ENCODE measurements at places on chromosomes 7 and 10.

DNA sequence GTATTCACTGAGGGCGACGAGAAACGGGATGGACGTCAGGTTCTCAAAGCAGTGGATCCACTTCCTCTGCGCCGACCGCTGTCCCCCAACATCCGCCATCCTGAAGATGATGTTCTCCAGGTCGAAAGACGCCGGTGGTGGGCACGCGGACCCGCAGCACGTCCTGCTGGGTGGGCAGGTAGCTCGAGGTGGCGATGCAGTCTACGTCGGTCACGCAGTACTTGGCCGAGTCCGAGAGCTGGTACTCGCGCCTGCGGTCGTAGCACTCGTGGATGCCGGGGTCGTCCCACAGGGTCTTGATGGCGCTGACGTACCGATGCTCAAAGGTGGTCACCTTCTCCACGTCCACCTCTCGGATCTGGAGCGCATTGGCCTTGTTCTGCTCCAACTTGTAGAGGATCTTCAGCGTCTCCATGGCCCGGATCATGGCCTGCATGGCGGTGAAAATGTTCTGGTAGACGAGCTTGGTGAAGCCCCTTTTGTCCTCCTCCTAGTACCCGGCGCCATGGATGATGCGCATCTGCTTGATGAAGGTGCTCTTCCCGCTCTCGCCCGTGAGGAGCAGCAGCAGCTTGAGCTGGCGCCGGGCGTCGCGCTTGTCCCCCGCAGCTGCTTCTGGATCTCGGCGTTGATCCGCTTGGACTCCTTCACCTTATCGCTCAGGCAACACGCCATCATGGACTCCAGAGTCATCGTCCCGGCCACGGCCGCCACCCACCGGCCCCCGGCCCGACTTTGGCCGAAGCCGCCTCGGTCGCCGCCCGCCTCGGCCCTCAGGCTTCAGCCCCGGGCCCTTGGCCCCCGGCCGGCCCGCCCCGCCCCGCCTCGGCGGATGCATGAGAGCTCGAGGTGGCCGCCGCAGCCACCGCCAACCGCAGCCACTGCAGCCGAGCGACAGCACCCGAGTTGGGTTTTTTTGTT lies 122.9 kb upstream of the KCTD7 start:
- no peak for DNase-seq

DNA sequence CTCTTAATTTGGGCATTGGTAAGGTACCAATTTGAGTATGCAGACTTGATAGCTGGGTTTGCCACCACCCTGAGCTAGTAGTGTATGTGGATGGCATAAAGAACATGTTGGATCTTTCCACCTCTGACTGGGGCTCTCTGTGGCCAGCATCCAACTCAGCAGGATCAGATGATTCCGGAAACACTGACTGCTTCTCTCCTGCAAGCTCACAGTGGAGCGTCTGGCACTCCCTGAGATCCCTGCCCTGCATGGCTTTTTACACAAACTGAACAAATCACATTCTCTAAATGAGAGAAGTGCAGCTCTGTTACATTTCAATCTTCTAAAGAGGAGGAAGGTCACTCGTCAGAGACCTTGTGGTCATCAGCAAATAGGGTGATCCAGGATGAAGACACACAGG lies 1057.5 kb downstream of the NRG3 start:
- peak; percentile 33 for DNase-seq

DNA sequence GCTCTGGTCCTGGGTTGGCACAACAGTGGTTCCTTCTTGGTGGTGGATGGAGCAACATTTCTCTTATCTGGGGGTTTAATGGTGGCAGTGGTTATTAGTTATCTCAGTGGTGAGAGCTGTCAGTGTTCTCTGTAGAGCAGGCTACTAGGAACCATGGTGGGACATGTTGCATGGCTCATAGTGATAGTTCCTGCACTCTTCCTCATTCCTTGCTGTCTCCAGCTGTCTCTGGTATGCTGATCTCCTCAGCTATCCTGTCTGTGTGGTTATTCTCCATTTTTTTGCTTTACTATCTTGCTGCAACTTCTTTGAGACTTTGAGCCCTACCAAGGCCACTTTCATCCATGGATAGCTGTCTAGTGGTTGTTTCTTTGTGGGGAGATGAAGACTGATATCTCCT lies 44.0 kb downstream of the CCDC7 start:
- DNase-seq: no peak

DNA sequence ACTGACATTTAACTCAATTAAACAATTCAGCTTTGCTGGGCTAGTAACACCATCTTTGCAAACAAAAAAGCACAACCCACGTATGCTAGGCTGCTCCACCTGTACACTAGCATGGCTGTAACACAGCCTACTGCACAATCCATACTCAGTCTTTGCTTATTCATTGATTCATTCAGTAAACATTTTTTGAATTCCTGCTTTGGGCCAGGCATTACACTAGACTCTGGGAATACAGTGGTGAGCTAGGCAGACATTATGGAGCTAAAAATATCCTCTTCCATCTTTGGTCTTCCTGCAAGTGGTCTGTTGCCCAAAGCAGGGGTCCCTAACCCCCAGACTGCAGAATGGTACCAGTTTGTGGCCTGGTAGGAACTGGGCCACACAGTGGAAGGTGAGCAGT lies 9.9 kb downstream of the CNNM1 start:
- no peak for DNase-seq

DNA sequence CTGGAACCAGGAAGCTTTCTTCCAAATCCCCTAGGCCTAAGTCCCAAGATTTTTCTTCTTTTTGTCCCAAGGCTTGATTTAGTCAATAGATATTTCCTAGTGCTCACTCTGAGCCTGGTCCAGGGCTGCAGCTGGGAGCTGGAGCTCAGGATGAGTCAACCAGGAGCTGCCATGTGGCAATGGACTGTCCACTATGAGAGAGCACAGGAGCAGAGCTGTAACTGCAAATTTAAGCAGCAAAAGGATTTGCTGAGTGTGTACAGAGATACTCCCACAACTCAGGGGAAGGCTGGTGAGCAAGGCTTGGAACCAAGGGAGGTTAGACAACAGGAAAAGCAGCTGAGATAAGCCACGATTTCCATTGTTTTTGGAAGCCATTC lies 92.1 kb upstream of the CXCL12 start:
- no peak for DNase-seq

DNA sequence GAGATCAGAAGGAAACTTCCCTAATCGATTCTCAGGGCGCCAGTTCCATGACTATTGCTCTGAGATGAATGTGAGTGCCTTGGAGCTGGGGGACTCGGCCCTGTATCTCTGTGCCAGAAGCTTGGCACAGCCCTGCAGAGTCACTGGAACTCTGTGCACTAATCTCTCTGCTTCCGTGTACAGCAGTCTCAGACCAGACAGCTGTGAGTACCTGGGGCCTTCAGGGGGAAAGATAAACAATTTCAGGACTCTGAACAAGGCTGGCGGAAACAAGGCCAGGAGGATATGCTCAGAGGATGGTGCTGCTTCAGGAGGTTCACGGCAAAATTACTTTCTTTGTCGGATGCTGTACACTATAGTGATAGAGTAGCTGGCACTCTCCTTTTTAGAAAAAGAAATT lies 131.7 kb upstream of the PRSS58 start:
- no peak for DNase-seq

- no peak for DNase-seq
Measured at GRCh38 chr7:11833431-11833830, 1.4 kb upstream of the THSD7A start.

- no peak for DNase-seq
Measured at GRCh38 chr7:1245524-1246050, 12.9 kb downstream of the UNCX start.

DNA sequence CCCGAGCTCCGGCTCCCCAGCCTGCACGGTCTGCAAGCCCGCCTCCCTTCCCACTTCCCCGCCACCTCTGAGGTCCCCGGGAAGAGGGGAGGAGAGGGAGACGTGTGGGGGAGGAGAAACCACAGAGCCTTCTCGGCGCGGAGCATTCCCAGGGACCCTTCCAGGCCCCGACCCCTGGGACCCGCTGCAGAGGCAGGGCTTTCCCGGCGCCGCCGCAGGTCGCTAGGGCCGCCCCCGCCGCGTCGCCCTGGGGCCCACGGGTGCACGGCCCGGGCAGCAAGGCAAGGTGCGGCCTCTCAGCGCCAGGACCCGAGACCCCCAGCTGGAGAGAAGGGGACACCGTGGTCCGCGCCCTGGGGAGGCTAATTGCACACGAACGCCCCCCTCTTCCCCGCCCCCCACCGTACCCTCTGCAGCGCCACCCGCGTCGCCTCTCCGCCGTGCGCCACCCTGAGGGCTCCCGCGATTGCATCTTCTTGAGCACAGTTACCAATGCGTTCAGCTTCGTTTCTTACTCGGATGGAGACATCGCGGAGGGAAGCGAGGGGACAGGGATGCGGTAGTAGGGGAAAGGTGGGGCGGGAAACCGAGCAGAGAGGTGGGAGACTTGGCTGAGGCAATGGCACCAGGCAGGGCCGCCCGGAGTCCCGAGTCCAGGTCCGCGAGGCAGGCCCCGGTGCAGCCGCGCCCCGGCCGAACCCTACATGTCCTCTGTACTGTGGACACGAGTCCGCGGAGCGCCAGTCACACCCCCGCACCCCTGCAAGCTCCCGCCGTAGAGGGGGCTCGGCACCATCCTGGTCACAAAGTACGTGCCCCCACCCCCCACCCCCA lies 28.9 kb downstream of the SKIDA1 start:
- DNase-seq: peak; percentile 53

- DNase-seq: no peak
Measured at GRCh38 chr10:78808736-78809367, 259.9 kb upstream of the ZMIZ1 start.

DNA sequence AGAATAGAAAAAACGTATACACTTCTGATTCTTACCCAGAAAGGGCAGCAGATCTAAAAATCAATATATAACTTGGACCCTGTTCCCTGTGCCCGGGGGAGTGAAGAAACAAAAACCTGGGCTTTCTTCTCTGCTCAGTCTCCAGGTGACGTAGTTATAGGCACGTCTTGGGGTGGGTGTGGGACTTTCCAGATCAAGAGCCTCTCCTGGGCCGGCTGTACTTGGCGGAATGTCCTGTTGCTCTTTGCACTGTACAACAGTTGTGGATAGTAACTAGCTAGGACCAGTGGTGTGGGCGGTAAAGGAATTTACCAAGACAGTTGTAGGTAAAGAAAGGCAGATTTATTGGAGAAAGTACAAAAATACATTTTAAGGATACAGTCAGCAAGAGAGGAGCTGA lies 40.4 kb upstream of the STEAP4 start:
- no peak for DNase-seq

DNA sequence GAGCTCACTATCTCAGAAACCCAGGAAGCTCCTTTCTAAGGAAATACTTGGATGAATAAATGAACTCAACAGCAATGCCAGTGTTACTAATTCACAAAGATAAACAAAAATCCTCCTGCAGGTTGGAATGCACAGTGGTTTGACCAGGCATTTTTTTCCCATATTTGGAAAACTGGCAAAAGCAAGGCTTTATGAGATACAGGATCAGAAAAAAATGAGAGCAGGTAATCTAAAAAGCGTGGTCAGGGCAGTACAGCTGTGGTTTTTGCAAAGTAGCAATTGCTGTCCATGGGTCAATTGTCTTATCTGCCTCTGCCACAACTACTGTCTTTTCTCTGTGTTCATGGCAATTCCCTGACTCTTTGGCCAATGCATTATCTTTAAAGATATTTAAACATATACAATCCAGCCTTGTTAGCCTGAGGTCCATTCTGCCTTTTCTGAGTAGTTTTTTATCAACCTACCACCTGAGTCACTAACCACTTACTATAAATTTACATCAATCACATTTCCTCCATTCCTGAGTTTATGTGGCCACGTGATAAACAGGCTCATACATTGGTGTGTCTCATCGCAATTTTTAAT lies 564.5 kb upstream of the IGFBP3 start:
- no peak for DNase-seq

DNA sequence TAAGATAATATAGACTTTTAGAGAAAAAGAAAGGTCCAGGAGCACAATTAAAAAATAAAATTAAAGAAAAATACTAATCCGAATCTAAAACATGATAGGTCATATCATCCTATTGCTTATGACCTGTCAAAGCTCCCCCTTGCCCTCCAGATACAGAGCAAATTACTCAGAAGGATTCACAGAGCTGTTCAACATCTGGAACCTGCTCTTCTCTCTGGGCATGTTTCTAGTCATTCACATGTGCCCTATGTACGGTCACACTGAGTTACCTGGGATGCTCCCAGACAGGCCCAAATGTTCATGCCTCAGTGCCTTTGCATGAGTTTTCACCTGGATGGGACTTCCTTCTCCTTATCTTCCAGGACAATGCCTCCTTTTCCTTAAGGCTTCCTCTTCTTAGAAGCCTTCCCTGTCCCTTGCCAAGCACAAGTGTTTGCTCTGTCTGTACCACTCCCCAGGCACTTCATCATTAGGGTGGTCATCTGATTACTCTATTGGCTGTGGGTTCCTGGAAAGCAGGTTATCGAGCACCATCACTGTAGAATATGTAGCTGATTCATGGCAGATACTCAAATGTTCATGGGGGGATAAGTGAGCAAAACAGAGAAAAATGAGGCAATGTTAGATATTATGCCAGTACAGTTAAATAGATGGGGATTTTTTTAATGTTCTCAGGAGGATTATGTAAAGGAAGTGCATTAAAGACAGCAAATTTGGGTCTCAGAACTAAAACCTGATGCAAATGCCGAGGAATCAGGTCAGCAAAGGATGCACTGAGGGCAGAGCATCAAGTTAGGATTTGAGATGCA lies 12.0 kb upstream of the AOAH start:
- DNase-seq: no peak

DNA sequence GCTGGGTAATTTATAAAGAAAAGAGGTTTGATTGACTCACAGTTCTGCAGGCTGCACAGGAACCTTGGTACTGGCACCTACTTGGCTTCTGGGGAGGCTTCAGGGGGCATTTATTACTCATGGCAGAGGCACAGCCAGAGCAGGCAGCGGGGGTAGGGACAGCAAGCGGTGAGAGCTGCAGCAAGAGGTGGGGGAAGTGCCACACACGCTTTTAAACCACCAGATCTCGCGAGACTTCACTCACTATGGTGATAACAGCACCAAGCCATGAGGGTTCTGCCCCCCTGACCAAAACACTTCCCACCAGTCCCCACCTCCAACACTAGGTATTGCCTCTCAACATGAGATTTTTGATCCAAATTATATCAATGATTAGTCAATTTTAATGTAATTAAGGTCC lies 24.1 kb upstream of the MAT1A start:
- DNase-seq: no peak

DNA sequence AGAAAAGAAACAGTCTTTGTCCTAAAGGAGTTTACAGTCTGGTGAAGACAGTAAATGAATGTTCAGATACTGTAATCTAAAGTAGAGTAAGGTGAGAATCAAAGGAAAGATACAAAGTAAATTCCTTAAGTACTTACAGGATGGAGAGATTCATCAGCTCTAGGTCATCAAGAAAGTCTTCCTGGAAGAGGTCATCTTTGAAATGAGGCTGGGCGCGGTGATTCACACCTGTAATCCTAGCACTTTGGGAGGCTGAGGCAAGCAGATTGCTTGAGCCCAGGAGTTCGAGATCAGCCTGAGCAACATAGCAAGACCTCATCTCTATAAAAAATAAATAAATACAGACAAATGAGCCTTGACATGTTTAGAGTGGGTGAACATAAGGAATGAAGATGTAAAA lies 18.3 kb downstream of the FHIP2A start:
- DNase-seq: no peak

GRCh38 chr10:102492983-102493382 lies 9.5 kb downstream of the ACTR1A start:
- peak; percentile 11 for DNase-seq

Measured in anterior cingulate cortex (tissue), 58 donors.